ENCODE measurements at places on chromosomes 5 and 9.

GRCh38 chr9:137647096-137647714 is 28.4 kb downstream of the EHMT1 start:
- DNase-seq = no peak

DNA sequence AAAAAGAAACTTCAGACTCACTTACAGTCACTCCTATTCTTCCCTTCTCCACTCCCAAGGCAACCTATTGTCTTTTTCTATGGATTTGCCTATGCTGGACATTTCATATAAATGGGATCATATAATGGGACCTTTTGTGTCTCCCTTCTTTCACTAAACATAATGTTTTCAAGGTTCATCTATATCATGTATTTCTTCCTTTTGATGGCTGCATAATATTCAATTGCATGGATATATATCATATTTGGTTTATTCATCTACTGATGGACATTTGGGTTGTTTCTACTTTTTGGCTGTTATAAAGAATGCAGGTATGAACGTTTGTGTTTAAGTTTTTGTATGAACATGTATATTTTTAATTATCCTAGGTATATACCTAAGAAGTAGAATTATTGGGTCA is 30.6 kb downstream of the ANKHD1 start:
- DNase-seq = no peak

- no peak for DNase-seq
Measured at GRCh38 chr5:158407824-158408195, 548.9 kb upstream of the CLINT1 start.

- peak; percentile 95 for DNase-seq
Measured at GRCh38 chr9:109012876-109013678, at the start of gene CTNNAL1. CTNNAL1 (minus strand) TSS chr9:109013499; CDS start chr9:109013442, 57 bp downstream.

DNA sequence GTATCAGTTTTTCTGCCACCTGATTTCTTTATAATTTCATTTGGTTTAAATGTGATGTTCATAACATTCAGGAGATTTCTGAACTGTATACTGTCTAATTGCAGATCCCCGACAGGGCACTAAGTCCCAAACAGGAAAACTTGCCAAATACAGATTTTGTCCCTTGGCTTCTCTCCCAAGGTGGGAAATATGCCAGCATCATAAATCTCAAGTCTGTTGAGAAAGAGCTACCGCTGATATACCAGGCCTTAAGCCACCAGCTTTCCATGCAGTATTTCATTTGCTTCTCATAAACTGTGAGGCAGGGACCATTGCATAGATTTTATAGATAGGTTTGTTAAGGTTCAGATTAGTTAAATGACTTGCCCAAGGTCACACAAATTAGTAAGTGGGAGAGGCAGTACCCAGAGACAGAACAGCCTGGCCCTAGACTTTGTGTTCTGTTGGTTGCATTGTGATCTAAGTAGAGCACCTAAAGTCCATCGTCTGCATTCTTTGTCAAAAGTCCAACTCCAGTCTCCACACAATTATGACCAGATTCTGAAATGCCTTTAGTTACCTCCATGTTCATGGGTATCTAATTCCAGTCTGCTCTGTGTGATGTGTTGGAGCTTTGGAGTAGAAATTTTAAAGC is 16.2 kb downstream of the GPR21 start:
- DNase-seq = peak; percentile 39

GRCh38 chr9:136720251-136720897 is 8.0 kb downstream of the DIPK1B start:
- peak; percentile 49 for DNase-seq

DNA sequence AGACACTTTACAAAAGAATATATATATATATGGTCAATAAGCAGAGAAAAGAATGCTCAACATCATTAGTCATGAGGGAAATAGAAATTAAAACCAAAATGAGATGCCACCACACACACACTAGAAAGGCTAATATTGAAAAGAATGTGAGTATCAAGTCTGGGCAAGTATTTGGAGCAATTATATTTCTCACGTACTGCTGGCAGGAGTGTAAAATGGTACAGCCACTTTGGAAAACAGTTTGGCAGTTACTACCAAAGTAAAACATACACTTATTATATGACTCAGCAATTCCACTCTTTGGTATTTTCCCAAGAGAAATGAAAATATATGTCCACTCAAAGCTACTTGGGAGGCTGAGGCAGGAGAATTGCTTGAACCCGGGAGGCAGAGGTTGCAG is 29.8 kb downstream of the NEUROG1 start:
- DNase-seq = no peak

DNA sequence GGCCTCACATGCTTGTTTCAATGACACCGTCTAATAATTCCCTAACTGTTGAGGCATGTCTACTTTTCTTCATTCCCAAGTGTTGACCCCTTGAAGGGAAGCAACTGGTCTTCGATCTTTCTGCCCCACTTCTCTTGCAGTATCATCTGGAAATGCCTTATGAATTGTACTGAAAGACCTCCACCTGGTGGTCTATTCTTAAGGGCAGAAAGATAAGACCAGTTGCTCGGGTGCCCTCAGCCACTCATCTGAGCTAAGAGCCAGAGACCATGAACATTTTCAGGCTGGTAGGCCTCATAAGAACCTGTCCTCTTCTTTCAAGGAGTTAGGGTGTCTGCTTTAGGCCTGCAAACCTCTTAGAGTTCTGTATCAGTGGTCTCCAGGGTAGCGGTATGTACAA is 542.5 kb downstream of the CTNND2 start:
- no peak for DNase-seq

- no peak for DNase-seq
Measured at GRCh38 chr9:96071076-96071814, 195.8 kb downstream of the ERCC6L2 start.

- no peak for DNase-seq
Measured at GRCh38 chr9:35350827-35351549, 138.9 kb upstream of the RUSC2 start.

DNA sequence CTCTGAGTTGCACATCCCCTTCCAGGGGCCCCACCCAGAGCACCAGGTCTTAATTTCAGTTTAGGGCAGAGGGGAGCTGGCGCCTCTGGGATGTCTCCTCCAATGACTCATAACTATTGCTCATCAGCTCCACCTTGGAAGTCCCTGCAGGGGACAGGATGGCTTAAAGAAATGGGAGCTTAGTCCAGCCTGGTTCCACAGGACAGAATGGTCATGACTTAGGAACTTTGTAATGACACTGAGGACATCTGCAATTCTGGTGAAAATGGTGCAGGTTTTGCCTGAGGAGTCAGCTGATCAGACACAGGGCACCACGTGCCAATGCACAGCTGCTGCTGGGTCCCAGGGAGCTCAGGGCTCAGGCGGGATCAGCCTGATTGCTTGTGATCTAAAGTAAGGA is 16.4 kb upstream of the PPP1R26 start:
- no peak for DNase-seq

DNA sequence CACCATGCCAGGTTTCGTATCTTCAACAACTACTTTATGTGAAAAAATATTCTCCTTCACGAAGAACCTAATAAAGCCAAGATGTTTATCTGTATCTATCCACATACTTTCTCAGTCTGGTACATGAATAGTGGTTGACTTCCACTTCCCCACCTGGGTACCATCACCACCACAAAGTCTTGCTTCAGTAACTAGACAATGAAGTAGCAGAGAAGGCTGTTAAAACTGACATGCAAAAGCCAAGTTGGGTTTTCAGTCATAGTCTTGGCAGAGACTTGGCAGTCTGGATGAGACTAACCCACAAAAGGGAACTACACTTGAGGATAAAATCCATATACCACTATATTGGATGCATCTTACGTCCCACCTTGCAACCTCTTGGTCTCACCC is 5.0 kb downstream of the P4HA2 start:
- DNase-seq = no peak

GRCh38 chr9:114677418-114677817 is 4.6 kb downstream of the TEX48 start:
- no peak for DNase-seq

- no peak for DNase-seq
Measured at GRCh38 chr9:18721267-18721994, 247.5 kb downstream of the ADAMTSL1 start.

DNA sequence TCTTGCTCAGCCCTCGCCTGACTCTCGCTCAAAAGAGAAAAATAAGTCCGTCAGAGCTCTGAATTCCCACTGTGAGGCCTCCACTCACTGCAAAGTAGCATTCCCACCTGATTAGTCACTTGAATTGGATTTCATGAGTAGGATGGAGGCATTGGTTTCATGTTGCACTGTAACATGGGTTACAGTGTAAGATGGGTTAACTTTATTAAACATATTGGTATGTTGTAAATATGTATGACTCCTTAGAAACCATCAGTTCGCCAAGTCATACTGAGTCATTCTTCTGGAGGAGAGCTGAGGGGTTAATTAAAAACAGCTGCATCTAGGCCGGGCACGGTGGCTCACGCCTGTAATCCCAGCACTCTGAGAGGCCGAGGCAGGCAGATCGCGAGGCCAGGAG is 93.8 kb upstream of the BNC2 start:
- DNase-seq = no peak

DNA sequence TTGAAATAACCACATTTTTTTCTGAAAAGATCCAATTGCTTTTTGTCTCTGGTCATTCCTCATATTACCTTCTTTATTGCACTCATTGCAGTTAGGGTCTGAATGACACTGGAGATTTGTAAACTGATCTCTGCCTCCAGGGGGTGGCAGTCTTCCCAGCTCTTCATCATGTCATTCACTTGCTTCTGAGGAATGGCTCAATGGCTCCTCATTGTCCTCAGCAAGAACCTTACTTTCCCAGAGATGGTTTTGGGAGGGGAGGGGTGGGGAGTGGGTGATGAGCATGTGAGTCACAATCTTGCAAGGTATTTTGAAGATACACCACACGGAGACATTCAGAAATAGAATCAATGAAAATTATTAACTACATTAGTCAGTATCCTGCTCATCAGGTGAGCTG is 159.8 kb upstream of the GAS1 start:
- DNase-seq = no peak

DNA sequence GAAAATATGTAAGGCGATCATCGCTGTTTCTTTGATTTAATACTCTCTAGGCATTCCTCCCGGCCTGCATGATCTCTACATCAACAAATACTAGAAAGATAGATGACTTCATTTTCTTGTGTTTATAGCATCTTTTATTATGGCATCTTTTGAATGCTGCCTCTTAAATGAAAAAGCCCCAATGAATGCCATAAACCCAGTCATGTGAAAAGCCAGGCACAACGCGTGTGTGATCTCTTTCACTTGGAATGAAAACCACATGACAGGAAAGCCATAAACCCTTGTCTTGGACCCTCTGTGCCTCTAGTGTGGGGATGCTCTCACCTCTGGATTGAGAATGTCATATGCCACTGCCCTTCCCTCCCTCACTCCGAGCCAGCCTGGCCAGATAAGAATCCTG is 476.2 kb downstream of the SEMA5A start:
- no peak for DNase-seq

DNA sequence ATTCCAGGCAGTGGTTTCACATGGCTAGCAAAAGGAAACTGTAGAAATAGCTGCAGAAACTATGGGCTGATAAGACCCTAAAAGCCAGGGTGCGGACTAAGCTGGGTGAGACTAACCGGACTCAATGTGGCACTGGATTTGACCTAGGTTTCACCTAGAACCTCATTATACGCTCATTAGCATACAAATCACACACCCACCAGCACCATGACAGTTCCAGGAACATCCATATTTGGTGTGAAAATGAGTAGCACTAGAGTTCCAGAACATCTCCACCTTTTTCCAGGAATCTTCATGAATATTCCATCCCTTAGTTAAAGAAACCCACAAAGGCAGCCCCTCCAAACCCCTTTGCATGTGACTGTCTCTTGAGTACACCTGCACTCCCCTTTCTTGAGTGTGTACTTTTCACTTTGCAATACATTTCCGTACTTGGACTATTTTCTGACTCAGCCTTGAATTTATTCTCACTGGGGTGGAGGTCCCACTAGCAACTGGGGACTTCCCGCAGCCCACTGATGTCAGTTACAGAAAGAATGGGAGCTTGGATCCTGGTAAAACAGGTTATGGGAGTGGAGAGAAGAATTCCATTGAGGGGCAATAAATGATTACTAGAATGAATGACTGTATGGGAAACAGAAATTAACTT is 58.0 kb upstream of the SPATA31C2 start:
- no peak for DNase-seq

DNA sequence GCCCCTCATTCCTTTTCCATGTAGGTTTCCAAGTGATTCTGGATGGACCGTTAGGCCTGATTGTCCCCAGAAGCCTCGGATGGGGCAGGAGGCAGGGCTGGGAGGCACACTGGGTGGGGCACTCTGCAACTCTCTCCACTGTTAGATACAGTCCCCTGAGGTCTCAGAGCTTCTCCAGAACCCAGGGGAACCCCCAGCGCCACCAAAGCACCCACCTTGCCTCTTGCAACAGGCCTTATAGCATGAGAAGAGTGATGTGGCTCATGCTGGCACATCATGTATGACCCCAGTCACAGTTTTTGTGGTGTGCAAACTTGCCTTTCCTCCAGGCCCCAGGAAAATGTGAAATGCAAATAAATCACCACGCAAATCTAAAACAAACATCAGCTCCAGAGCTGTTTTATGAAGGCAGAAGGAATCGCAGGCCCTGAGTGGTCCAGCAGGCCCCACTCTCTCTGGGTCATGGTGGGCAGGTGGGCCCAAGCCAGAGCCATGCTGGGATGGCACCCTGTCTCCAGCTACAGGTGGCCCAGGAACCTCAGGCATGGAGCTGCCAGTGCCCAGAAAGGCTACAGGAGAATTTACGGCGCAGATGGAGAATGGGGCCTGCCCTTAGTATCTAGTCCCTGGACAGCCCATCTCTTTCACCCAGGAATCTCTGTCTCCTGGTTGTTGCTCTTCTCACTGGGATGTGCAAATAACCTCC is 36.3 kb upstream of the CDKN2AIPNL start:
- no peak for DNase-seq

DNA sequence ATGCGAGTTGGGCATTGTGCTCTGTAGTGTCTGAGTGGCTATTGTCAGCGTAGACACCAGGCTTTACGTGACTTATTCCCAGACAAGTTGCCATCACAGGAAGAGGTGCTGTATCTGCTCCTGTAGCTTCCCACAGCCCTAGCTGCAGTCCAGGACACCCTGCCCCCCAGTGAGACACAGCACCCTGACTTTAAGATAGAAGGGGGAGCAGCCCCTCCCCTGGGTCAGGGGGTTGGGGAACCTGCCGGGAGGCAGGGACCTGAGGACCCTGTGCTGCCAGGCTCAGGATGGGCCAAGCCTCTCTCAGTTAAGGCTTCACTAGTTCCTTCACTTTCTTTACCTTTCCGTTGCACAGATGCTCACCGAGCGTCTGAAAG is 75.4 kb downstream of the NEK6 start:
- DNase-seq = no peak

DNA sequence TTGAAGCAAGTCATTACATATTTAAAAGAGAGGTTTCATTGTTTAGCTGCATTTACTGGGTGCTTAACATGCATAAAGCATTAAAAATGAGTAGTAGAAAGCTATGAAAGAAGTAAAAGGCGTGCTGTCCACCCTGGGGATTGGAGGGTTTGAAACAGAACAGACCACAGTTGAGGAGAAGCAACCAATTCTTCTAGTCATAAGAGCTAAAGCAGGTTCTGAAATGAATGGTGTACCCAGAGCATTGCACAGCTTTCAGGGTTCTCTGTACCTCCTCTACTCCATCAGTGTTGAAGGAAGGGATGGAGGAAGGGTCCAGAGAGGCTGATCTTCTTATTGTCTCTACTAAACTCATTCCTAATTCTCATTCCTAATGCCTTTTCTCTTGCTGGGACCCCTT is 68.9 kb downstream of the SH3RF2 start:
- DNase-seq = no peak

All from uterus (tissue), 4 donors.